ENCODE measurements at places on chromosomes 11 and 22. TPM values are rescaled to one million over a fixed set of nuclear protein-coding genes. Genes with fewer than 3 reads are reported as not detected.

Gene PLAAT4
- total RNA-seq = 31.0 TPM

Gene KDM4E
- not detected for total RNA-seq

Gene ZNF280A
- not detected for total RNA-seq

Gene STK33
- total RNA-seq = 2.8 TPM

Gene TRIM29
- not detected for total RNA-seq

Gene PACSIN2
- total RNA-seq = 38.7 TPM

Gene MALAT1
- 573 TPM for total RNA-seq

Gene SCARF2
- 26.1 TPM for total RNA-seq

Gene BET1L
- total RNA-seq = 41.6 TPM

Gene MAP6
- 0.72 TPM for total RNA-seq

Gene TRIM49
- not detected for total RNA-seq

Gene TUBA8
- total RNA-seq = not detected

Gene RPS6KA4
- 23.2 TPM for total RNA-seq

Gene HTR3B
- total RNA-seq = not detected

Gene TECTA
- 1.2 TPM for total RNA-seq

Gene FGF19
- total RNA-seq = not detected

Gene TPBGL
- not detected for total RNA-seq

Gene OR51B4
- not detected for total RNA-seq

Gene OR2D2
- 0.32 TPM for total RNA-seq

Gene CASTOR1
- total RNA-seq = 8.1 TPM

Gene FAM111B
- 5.6 TPM for total RNA-seq

Gene NPAS4
- total RNA-seq = not detected

Gene PIWIL4
- 0.26 TPM for total RNA-seq

Gene SEC14L6
- total RNA-seq = not detected

Gene FAM76B
- total RNA-seq = 26.9 TPM

Gene KCNE3
- 0.52 TPM for total RNA-seq

Gene NCAM1
- 11.4 TPM for total RNA-seq

Gene TRPM5
- total RNA-seq = not detected

Gene RGL4
- total RNA-seq = not detected

Gene ISX
- not detected for total RNA-seq

Gene RFPL1
- total RNA-seq = not detected

Gene HTR3A
- total RNA-seq = not detected

Gene ACTN3
- not detected for total RNA-seq

Gene REXO2
- total RNA-seq = 231 TPM

Gene OLFML1
- total RNA-seq = 0.39 TPM

Gene OR5A1
- total RNA-seq = not detected

Gene SERPIND1
- total RNA-seq = not detected

Gene ABCC8
- total RNA-seq = not detected

Gene ENTHD1
- total RNA-seq = not detected
